ENCODE measurements at places on chromosomes 4 and X.
A peak's percentile ranks its signal among the peaks of the same experiment; 100 is the strongest.

DNA sequence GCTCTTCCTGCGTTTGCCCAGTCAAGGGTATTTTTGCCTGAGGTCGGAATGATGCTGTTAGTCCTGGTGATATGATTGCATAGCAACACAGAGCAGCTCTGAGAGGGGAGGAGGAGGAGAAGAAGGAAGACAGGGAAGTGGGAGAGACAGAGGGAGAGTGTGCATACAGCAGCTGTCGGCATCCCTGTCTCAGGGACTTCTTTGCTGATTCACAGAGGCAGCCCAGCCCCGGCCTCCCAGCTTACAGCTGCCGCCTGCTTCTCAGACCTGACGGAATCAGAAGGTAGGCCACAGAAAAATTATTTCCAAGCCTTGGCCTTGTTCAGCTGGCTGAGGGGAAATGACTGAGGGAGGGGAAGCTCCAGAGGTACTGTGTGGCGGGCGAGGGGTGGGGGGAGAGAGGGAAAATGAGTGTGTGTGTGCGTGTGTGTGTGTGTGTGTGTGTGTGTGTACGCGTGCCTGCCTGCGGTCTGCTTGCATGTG, 319 bp downstream of the DRP2 start:
- peak overlapping the region; percentile 90 for H3K27ac ChIP-seq
- H3K4me3 ChIP-seq, result peak overlapping the region; percentile 19
- no peaks in the 10 kb centered on the region for H3K4me1 ChIP-seq
- H3K27me3 ChIP-seq, result no peaks in the 10 kb centered on the region
- no peak for DNase-seq

DNA sequence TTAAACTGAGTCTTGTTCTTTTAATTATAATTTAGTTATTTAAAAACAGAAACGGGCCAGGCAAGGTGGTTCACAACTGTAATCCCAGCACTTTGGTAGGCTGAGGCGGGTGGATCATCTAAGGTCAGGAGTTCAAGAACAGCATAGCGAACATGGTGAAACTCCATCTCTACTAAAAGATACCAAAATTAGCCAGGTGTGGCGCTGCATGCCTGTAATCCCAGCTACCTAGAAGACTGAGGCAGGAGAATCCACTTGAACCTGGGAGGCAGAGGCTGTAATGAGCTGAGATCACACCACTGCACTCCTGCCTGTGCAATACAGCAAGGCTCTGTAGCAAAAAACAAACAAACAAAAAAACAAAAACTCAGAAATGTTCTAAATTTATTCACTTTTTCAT, 852.9 kb downstream of the TECRL start:
- no peaks in the 10 kb centered on the region for H3K36me3 ChIP-seq
- no peak overlapping the region for H3K27ac ChIP-seq
- DNase-seq, result no peak
- H3K27me3 ChIP-seq, result no peaks in the 10 kb centered on the region
- H3K4me1 ChIP-seq, result no peaks in the 10 kb centered on the region
- H3K4me3 ChIP-seq, result no peak overlapping the region

- no peaks in the 10 kb centered on the region for H3K36me3 ChIP-seq
- peaks cover 56% of the 10 kb centered on the region for H3K27me3 ChIP-seq
- H3K27ac ChIP-seq, result no peak overlapping the region
- no peak for DNase-seq
- peaks cover 4% of the 10 kb centered on the region for H3K4me1 ChIP-seq
Measured at GRCh38 chr4:8272472-8273428, 3.2 kb downstream of the HTRA3 start.

GRCh38 chrX:132415012-132415411, 73.8 kb downstream of the MBNL3 start:
- H3K36me3 ChIP-seq, result no peaks in the 10 kb centered on the region
- DNase-seq, result no peak
- H3K4me1 ChIP-seq, result no peaks in the 10 kb centered on the region
- H3K27ac ChIP-seq, result no peak overlapping the region
- H3K4me3 ChIP-seq, result no peak overlapping the region

- H3K4me1 ChIP-seq, result no peaks in the 10 kb centered on the region
- no peak overlapping the region for H3K4me3 ChIP-seq
- no peak overlapping the region for H3K27ac ChIP-seq
- DNase-seq, result no peak
- no peaks in the 10 kb centered on the region for H3K36me3 ChIP-seq
Measured at GRCh38 chr4:124083711-124084110, 628.8 kb downstream of the ANKRD50 start.

- no peaks in the 10 kb centered on the region for H3K4me1 ChIP-seq
- no peaks in the 10 kb centered on the region for H3K36me3 ChIP-seq
Measured at GRCh38 chrX:92231391-92231790, 452.2 kb downstream of the PCDH11X start.

- no peak for DNase-seq
- H3K4me1 ChIP-seq, result no peaks in the 10 kb centered on the region
- no peaks in the 10 kb centered on the region for H3K36me3 ChIP-seq
- H3K27ac ChIP-seq, result no peak overlapping the region
- H3K27me3 ChIP-seq, result no peaks in the 10 kb centered on the region
Measured at GRCh38 chrX:127877318-127877717, 174.9 kb downstream of the ACTRT1 start.

DNA sequence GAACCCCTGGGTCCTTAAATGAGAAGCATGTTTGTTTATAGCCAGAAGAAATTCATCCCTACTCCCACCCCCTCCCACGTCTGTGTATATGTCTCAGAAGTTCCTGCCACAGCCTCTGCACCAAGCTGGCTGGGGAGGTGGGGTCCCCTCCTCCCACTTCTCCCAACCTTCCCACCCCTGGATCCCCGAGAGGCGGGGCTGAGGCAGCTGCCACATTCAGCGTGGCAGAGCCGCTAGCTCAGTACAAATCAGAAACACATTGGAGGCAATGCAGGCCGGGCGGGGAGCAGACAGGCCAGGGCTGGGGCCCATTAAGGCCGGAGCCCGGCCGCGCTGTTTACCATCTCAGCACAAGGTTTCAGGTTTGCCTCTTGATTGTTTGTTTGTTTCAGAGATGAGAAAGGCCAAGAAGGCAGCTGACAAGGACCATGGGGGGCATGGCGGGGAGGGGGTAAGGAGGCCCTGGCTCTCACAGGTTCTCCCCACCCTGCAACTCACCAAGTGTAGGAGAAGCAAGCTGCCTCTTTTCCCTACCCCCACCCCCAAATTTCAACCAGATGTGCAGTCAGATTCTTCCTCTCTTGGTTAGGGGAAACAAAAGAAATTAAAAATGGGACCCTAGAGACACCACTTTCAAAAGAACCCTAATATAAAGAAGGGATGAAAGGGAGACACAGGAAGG, 22.3 kb downstream of the PJA1 start:
- no peaks in the 10 kb centered on the region for H3K27me3 ChIP-seq
- no peaks in the 10 kb centered on the region for H3K4me1 ChIP-seq

DNA sequence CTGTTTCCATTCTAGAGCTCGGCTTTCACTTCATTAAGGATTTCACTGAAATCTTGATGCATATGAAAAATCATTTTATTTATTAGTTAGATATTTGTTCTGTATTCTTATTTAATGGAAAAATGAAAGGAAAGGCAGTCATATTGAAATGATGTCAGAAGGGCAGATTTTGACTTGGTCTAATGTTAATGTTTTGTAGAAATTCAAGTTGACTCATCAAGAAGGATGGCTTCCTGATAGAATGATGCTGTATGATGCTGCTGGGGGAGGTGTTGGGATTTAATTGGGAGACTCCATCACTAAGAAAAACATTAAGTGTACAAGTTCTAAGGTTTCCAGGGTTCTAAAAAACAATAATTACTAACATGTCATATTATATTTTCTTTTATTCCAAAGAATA, 204.8 kb downstream of the PDGFC start:
- H3K27ac ChIP-seq, result no peak overlapping the region
- DNase-seq, result no peak
- no peaks in the 10 kb centered on the region for H3K27me3 ChIP-seq
- no peak overlapping the region for H3K4me3 ChIP-seq
- no peaks in the 10 kb centered on the region for H3K36me3 ChIP-seq

GRCh38 chrX:120731386-120731785, 101.5 kb upstream of the C1GALT1C1 start:
- no peaks in the 10 kb centered on the region for H3K36me3 ChIP-seq
- no peaks in the 10 kb centered on the region for H3K4me1 ChIP-seq
- H3K27ac ChIP-seq, result no peak overlapping the region
- no peak for DNase-seq
- H3K4me3 ChIP-seq, result no peak overlapping the region

DNA sequence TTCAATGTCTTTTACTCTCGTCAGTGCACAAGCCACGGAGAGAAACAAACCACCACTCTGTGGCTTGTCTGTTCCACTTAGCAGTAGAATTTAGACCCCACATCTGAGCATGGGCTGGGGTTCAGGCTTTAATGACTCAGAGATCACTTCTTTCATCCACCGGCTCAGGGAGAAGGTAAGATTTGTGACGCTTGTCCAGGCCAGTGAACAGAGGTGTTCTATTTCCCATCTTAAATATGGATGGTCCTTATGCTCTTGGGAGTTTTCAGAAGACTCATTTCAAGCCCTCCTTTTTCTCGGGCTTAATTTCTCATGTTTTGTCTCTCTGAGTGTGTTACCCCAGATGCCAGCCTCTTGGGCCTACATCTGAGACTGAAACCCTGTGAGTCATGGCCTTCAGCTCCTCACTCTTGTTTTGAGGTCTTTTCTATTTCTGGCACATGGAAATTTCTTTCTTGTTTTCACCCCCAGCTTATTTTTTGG, 127.4 kb upstream of the SFRP2 start:
- H3K27me3 ChIP-seq, result no peaks in the 10 kb centered on the region
- no peak for DNase-seq
- H3K36me3 ChIP-seq, result no peaks in the 10 kb centered on the region
- no peaks in the 10 kb centered on the region for H3K4me1 ChIP-seq
- H3K27ac ChIP-seq, result no peak overlapping the region

- no peak for DNase-seq
- no peaks in the 10 kb centered on the region for H3K4me1 ChIP-seq
- no peak overlapping the region for H3K4me3 ChIP-seq
Measured at GRCh38 chr4:11543706-11544105, 115.0 kb upstream of the HS3ST1 start.

- H3K36me3 ChIP-seq, result no peaks in the 10 kb centered on the region
- no peak overlapping the region for H3K4me3 ChIP-seq
- H3K27ac ChIP-seq, result no peak overlapping the region
- DNase-seq, result no peak
- no peaks in the 10 kb centered on the region for H3K27me3 ChIP-seq
Measured at GRCh38 chrX:43646800-43647199, 9.3 kb upstream of the MAOA start.

DNA sequence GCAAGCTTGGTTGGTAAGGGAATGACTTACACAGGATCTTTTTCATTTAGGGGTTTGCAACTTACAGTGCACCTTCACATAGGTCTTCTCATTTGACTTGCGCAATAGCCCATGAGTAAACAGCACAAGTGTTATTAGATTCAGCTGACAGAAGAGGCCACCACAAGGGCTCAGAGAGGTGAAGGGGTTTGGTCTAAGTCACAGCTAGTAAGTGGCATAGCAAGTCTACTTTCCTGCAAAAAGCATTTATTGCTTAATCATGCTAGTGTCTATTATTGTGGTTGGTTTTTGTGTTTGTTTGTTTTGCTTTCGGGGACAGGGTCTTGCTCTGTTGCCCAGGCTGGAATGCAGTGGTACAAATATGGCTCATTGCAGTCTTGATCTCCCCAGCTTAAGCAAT, 83.3 kb downstream of the SPRY1 start:
- H3K27me3 ChIP-seq, result no peaks in the 10 kb centered on the region
- H3K27ac ChIP-seq, result no peak overlapping the region
- H3K4me3 ChIP-seq, result no peak overlapping the region
- peaks cover 16% of the 10 kb centered on the region for H3K4me1 ChIP-seq
- no peak for DNase-seq
- no peaks in the 10 kb centered on the region for H3K36me3 ChIP-seq

DNA sequence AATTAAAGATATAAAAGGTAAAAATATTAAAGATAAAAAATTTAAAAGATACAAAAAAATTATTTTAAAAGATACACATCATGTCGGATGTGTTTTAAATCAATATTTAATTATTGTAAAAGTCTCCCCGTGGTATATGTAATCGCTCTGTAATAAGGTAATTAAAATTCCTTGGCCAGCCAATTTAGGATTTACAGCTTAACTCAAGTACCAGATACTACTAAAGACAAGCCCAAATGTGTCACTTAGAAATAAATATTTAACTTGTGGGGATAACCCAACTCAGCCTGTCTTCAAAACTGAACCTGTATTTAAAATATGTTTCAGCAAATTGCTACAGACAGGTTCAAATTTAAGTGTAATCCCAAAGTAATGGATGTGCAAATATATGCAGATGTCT, 56.0 kb downstream of the GPR82 start:
- H3K4me3 ChIP-seq, result no peak overlapping the region
- H3K27ac ChIP-seq, result no peak overlapping the region

GRCh38 chr4:147616849-147617172, 386 bp upstream of the TMEM184C start:
- no peak for DNase-seq
- no peaks in the 10 kb centered on the region for H3K27me3 ChIP-seq
- H3K36me3 ChIP-seq, result no peaks in the 10 kb centered on the region
- H3K27ac ChIP-seq, result peak overlapping the region; percentile 94

DNA sequence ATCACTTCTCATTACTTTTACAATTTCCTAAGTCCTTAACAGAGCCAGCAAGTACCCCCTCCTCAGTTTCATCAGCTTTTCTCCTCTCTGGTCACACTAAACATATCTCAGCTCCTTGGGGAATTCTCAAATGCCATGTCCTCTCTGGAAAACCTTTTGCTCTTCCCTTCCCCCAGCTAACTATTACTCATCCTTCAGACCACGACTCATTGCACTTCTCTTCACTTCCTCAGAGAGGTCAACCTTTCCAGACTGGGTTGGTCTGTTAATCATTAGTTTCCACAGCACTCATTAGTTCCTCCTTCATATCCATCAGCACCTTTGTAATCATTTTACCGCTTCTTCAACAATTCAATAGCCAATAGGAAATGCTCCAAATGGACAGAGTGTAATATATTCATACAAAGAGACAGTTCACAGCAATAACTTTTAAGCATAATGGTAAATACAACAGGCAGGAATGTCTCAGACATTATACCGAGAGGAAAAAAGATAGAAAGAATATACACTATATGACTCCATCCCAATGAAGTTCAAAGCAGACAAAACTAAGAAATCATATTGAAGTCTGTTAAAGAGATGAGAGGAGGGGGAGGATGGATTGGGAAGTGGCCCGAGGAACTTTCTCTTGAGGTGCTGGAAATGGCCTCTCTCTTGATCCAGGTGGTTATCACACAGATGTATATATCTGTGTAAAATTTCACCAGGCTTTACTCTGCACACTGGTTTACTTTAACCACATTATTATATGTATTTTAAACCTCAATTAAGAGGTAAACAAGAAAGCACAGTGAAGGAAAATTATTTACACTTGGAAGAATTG, 39.6 kb downstream of the DDX60L start:
- DNase-seq, result no peak
- no peaks in the 10 kb centered on the region for H3K27me3 ChIP-seq
- H3K4me1 ChIP-seq, result no peaks in the 10 kb centered on the region
- no peak overlapping the region for H3K27ac ChIP-seq
- H3K4me3 ChIP-seq, result no peak overlapping the region
- H3K36me3 ChIP-seq, result peaks cover 10% of the 10 kb centered on the region

- H3K36me3 ChIP-seq, result no peaks in the 10 kb centered on the region
- DNase-seq, result no peak
- H3K27ac ChIP-seq, result no peak overlapping the region
- H3K4me1 ChIP-seq, result no peaks in the 10 kb centered on the region
- H3K4me3 ChIP-seq, result no peak overlapping the region
- no peaks in the 10 kb centered on the region for H3K27me3 ChIP-seq
Measured at GRCh38 chr4:103998756-103999155, 279.0 kb upstream of the TACR3 start.

GRCh38 chr4:2186133-2186864, 55.6 kb downstream of the HAUS3 start:
- H3K4me3 ChIP-seq, result no peak overlapping the region
- no peaks in the 10 kb centered on the region for H3K27me3 ChIP-seq
- no peak overlapping the region for H3K27ac ChIP-seq
- no peak for DNase-seq
- H3K4me1 ChIP-seq, result no peaks in the 10 kb centered on the region
- no peaks in the 10 kb centered on the region for H3K36me3 ChIP-seq
